Aortic smooth muscle cell (primary cell): ENCODE measurements at places on chromosomes 11 and 22. TPM values are rescaled to one million over a fixed set of nuclear protein-coding genes. Genes with fewer than 3 reads are reported as not detected.

The DKK3 gene
- 237 and 396 TPM in 2 replicates for total RNA-seq

The OR5P2 gene
- not detected in 2 replicates for total RNA-seq

The CHRNA10 gene
- 0.31 and 0.66 TPM in 2 replicates for total RNA-seq

The FOLH1 gene
- 0.13 and 0.62 TPM in 2 replicates for total RNA-seq

The RAPSN gene
- total RNA-seq: 0.13 and 0.19 TPM in 2 replicates

The P2RX6 gene
- total RNA-seq: 1.4 and 2.8 TPM in 2 replicates

The GRM5 gene
- under 0.01 and 0.06 TPM in 2 replicates for total RNA-seq

The LMO1 gene
- not detected in 2 replicates for total RNA-seq

The DMC1 gene
- total RNA-seq: 3.2 and 3.4 TPM in 2 replicates
